ENCODE measurements at places on chromosomes 11 and 22.

GRCh38 chr22:41831828-41832552 lies 915 bp upstream of the SREBF2 start:
- DNase-seq, result no peak

- DNase-seq, result no peak
Measured at GRCh38 chr11:131615611-131616010, 245.2 kb downstream of the NTM start.

GRCh38 chr11:2123628-2123960 lies 15.6 kb downstream of the IGF2 start:
- no peak for DNase-seq

- no peak for DNase-seq
Measured at GRCh38 chr22:17871726-17872458, 97.6 kb upstream of the BID start.

DNA sequence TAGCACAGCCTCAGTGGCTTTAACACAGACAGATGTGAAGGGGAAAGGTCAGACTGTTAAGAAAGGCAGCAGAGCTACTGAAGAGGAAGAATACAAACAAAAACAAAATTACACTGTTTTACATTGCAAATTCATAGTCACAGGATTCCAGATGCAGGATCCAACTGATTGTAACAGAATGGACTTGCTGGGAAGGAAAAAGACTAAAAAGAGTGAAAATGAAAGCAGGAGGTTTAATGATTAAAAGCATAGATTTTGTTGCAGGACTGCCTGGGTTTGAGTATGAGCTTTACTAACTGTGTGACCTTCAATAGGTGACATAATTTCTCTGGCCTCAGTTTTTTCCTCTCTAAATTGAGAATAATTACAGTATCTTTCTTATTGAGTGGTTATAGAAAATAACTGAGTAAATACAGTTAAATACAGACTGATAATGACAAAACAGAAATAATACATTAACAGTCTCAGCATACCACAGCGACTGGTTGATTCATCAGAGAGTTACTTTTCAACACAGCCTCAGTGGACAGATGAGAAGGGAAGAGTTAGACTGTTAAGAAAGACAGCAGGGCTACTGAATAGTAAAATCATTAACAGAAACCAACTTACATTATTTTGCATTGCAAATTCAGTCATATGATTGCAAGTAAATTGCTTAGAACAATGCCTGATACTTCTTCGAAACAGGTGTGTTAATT lies 704.2 kb upstream of the TENM4 start:
- no peak for DNase-seq

DNA sequence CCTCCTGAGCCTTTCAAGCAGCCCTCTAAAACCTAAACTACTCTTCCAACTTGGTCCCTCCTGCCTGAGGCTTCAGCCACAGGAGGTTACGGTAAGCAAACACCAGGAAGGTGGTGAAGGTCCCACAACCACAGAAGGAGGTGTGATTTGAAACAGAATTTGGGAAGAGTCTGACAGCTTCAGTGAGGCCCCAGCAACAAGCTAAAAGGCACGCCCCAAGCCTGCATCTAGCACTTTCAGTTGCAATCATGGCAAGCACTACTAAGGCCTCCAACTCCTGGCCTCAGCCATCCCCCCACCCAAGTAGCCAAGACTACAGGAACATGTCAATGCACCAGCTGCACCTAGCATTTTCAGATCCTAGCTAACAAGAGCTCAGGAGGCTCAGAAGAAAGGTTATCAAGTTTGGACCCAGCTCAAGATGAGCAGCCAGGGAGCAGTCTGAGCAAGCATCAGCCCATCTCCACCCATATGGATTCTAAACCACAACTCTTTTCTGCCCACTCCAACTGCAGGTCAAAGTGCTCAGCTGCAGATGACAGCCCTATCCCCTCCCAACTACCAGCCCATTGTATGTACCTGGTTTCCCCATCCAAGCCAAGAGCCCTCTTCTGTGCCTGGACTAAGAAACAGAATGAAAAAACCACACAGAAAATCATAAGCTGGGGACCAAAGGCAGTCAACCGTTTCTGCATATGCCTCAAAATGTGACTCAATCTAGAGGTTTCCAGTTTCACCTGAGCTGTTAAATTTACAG lies 10.4 kb upstream of the AHNAK start:
- peak; percentile 55 for DNase-seq

DNA sequence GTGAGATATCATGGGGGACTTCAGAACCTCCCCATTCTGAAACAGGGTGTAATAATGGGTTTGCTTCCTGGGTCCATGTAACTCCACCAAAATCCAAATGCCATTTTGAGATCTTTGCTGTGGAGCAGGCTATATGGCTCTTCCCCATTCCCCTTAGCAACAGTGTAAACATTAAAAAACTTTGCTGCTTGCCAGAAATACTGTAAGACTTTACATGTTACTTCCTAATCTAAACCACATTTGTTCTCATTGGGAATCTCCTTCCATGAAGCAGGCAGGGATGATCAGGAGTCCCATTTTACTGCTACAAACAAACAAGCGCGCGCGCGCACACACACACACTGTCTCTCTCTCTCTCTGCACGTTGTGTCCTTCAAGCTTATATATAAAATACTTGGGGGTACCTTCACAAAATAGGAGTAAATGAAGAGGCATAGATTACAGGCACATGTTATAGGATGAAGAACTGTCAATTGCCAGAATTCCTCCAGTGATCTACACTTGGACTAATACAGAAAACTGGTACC lies 86.5 kb downstream of the ANO3 start:
- DNase-seq, result no peak

DNA sequence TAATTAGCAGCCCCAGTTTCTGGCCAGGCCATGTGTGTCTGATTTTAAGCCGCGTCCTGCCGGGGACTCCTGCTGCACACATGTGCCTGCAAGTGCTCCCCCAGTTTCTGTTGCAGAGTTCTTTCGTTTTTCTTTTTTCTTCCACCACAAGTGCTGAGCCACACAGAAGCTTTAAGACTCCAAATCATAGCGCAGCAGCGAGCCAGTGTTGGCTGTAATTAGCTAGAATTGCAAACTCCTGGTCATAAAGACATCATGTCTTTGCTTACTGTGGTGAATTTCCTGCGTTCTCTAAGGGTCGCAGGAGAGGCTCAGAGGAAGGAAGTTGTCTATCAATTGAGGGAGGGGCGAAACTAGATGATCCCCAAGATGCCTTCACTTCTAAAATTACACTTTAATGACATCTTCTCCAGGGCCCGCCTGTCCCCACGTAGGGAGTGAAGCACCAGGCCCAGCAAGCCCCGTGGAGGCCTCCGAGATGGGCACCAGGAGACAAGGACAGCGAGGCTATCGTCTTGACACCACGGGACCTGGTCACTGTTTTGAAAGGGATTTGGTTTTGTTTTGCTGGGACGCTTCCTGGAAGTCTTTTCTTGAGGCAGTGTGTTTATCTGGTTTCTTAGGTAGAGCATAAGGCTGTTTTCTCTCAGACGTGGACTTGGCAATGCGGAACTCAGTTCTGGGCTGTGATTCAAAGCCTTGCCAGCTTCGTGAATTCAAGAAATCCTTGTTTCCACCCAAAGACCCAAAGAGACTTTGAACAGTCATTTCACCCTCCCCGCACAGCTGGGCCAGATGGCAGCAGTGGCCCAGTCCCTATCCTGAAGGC lies 71.8 kb downstream of the UBASH3B start:
- peak; percentile 41 for DNase-seq

- DNase-seq, result no peak
Measured at GRCh38 chr11:99422581-99423427, 402.1 kb downstream of the CNTN5 start.

DNA sequence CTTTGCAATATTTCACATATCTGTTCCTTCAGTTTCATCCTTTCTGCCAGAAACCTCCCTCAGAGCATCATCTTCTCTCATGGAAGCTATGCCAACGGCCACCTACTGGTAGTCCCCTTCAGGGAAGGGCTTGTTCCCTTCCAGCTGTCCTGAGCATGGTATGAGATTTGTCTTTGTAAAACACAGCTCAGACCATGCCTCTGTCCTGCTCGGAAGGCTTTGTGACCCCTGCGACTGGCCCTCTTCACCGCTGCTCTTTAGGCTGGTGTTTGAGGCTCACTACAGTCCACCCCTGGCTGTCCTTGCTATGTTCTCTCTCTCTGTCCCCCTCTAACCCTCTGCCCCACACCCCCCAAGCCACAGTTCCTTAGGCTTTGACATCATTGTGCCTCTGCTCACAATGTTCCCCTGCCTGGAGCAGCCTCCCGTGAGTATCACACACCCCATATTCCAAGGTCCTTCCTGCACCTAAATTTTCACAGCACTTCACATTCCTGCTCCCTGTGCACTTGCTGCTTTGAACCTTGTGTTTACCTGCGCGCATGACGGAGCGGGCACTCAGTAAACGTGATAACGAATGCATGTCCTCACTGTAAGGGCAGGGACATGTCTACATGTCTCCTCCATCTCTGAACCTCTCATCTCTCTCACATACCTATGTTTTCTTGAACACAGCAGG lies 24.0 kb upstream of the ACER3 start:
- DNase-seq, result no peak

DNA sequence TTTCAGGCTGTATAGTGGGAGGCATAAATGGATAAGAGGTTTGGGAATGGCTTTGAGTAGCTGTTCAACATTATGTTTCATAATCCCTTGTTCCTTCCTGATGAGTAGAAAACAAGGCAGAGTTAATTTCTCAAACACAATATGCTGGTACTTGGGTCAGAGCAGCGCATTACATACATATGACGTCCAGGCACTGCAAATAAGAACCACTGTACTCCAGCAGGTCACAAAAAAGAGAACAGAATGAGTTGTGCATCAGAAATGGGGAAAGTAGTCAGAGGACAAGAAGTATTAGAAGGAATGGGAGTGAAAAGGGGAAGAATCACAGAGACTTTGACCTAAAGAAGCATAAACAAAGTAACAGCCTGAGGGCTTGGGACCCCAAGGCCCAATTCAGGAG lies 44.0 kb upstream of the RDX start:
- no peak for DNase-seq

- no peak for DNase-seq
Measured at GRCh38 chr11:56509439-56509838, 18.3 kb upstream of the OR5M8 start.

- no peak for DNase-seq
Measured at GRCh38 chr11:17894929-17895658, 117.8 kb downstream of the SERGEF start.

DNA sequence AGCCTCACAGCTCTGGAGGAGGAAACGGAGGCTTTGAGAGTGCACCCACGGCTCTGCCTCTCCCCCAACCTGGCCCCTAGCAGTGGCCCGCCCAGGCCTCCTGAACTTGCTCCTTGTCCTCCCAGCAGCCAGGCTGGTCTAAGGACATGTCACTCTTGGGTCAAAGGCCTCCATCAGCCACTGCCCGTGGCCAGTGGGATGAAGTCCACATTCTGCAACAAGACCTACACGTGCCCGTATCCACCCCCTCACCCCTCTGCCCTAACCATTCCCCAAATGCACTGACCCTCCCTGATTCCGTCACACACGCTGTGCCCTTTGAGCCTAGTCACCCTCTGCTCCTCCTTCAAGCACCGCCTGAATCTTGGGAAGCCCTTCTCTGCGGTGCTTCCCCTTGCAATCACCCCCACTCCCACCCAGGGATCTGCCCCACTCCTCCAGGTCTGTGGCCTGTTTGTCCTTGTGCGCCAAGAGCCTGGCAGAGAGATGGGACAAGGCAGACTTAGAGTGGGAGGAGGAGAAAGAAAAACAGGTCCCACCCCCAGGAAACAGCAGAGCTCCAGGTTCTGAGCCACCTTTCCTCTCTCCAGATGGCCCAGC lies 37.5 kb upstream of the TEF start:
- no peak for DNase-seq

DNA sequence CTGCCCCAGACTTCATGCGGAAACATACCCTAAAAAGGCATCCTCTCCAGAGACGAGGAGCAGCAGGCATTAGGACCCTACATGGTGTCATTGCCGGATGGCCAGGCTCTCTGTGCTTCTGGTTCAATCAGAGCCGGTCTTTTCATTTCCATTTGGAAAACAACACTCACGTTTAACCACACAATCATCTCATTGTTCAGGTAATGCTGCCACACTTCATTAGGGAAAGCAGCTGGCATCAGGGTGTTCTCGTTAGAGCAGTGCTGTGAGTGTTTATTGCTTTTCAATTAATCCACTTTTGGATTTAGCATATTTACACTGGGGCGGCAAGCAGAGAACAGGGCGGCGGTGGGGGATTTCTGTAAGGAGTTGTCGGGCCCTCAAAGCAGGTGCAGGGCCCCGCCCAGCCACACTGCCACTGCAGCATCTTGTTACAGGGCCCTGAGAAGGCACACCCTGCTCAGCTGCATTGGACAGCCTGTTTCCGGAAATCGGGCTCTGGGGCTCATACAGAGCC lies 338.6 kb downstream of the SHANK2 start:
- DNase-seq, result no peak

DNA sequence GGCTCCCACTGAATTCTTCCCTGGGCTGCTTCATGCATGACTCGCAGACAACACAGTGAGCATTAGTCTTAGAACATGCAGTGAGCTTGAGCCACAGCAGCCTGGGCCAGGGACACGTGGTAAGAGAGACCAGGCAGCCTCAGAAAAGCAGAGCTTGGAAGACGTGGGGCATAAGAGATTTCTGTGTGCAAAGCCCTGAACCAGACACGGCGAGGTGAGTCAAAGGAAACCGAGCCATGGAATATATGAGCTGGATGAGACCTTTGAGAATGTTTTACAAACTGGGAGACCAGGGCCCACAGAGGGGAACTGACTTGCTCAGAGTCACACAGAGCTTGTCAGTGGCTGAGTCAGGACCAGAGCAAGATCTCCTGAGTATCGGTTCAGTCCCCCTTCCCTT lies 8.5 kb upstream of the FXYD6 start:
- DNase-seq, result no peak

GRCh38 chr11:30091737-30092136 lies 74.9 kb upstream of the KCNA4 start:
- no peak for DNase-seq

DNA sequence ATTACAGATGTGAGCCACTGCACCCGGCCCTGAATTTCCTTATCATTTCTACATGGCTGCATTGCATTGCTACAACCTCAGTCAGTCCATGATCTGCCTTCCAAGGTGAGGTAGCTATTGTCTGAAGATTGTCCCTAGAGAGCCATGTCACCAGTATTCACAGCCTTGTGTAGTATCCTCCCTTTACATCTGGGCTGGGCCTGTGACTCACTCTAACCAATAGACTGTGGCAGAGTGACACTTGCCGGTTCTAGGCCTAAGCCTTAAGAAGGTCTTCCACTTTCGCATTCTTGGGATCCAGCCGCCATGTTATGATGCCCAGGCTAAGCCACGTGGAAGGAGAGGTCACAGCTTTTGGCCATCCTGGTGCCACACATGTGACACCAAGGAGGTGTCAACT lies 10.1 kb upstream of the PLEKHB1 start:
- no peak for DNase-seq
